ENCODE measurements at places on chromosomes 1 and 21.

DNA sequence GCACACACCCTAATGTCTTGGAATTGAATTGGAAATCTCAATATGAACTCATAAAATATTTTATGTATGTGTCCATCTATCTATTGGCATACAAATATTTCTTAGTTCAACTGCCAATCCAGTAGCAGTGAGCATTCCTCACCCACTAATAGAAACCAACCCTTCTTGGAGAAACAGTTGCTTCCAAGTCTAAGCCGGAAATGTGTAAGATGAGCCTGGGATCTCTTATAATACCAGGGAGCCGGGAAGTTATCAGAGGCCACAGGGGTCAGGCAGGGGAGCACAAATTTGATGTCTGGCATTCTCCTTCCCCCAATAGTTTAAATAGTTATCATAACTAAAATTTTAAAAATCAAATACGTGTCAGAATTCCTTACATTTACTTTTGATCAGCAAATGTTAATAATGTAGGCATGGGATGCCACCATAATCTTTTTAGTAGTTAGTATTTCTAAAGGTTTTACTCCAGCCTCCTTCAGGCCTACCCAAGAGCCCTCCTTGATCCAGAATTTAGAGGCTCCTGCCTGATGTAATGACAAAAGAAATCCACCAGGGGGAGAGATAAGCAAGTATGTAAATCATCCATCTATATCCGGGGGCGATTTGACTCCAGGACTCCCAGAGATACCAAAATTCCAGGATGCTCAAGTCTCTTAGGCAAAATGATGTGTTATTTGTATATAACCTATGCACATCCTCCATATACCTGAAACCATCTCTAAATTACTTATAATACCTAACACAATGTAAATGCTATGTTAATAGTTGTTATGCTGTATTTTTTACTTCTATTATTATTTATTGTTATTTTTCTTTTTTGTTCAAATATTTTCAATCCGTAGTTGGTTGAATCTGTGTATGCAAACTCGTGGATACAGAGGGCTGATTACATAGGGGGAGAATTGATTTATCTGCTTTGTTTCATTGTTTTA lies 218.7 kb upstream of the COA6 start:
- no peak for DNase-seq

DNA sequence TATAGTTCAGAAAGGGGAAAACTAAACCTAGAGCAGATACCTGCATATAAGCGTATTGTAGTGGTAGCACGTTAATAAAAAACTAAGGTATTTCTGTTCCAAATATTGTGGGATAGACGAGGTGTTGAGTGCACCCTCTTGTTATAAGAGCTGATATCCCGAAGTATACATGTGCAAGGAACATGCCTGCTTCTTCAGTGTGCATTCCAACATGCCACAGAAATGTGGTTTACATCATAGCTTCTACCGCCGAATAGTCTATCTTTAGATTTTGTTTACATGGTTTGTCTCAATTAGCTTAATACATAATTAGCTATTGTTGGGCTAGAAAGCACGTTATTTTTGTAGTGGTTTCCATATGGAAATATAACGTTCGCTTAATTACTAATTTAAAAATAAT lies 2.2 kb downstream of the CHRM3 start:
- DNase-seq: no peak

DNA sequence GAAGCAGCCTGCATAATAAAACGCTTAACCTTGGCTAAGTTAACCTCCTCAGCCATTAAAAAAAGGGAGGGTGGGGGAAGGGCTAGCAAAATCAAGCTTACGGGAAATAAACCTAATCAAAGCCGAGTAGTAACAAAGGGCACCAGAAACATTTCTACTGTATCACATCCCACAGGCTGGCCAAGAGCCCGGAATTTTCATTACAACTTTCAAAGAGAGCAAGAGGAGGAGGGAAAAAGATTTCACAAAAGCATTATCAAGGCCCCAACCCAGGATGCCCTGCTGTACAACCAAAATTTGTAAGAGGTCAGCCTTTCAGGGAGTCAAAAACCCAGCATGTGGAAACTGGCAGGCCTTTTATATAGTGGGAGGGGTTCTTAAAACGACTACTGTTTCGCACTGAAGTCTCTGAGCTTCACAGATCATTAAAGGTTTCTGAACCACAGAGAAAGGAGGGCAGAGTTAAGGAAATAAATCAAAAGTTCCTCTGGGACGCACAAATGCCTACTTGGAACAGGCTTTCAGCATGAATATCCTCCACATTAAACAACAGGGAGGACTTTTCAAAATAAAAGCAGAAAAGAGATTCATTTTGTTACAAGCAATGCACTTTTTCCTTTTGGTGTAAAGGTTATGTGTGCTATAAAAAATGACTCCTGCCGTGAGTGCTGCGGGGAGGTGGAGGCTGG lies 90.4 kb downstream of the SLC45A1 start:
- DNase-seq: no peak

DNA sequence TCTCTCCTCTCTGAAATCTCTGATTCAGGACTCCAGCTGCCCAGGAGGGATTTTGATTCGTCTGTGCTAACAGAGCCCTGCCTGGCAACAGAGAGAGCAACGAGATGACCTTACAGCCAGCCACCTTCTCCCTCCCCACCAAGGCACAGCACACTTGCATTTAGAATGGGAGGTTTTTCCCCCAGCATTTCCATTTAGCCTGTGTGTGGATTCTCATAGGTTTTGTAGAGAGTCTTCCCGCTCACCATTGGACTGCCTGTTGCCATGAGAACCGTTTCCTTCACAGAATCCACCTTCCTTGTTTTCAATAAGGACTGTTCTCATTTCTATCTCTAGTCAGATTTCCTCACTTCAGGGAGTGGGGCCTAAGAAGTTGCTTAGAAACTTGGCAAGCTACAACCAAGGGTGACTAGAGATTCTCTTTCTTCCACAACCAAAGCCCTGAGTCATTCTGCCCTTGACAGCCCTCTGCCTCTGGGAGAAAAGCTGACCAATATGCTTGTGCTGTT lies 5.8 kb upstream of the IKBKE start:
- no peak for DNase-seq

- DNase-seq: no peak
Measured at GRCh38 chr21:31078796-31079195, 40.5 kb upstream of the KRTAP19-8 start.

DNA sequence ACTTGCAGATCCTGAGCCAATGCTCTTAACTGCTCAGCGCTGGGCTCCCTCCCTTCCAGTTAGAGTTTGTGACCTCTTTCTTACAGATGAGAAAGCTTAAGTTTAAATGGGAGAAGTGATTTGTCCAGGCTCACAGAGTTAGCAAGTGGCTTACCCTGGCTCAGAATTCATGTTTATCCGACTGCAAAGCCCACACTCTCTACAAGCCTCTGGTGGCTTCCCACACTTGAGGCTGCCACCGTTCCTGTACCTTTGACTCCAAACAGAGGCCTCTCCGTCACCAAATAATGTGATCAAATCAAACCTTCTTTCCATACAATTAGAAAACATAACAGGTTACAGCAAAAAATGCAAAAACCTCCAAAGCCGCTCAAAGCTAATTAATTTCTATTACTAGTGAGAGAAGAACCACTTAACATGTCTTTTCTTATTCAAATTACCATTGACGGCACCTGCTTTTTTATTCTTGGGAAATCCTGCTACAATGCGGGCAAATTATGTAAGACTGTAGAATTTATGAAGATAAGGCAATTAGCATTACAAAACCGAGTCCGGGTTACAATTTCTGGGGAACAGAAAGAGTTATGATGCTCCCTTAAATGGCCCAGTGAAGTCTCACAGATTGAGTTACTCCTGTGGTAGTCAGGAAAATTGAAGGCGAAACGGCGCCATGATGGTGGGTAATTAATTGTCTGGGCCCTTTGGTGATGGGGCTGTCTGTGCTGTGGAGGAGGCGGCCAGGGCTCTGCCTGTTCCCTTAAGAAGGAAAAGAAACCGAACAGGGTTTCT lies 324.3 kb upstream of the POU3F1 start:
- DNase-seq: no peak

GRCh38 chr1:87598429-87598828 lies 269.7 kb downstream of the LMO4 start:
- no peak for DNase-seq

GRCh38 chr21:33491373-33492102 lies at the start of gene DNAJC28:
TSS of gene DNAJC28 (minus strand) at chr21:33491716. CDS start at chr21:33489393, 2,323 bp downstream.
- peak; percentile 90 for DNase-seq

DNA sequence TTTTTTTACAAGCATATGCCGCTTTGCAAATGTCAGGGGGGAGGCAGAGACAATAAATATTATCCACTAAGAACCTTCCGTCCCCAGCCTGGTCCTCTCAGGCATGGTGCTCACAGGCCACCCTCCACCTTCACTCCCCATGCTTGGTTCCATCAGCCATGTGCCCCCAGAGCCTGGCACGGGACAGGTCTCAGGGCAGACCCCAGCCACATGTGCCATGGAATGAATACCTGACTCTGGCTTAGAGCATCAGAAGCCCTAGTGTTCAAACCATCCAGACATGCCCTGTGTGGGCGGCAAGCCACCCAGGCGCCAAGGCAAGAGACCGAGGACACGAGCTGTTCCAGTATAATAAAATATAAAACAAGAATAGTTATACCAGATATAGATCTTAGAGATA lies 5.4 kb downstream of the LSS start:
- DNase-seq: no peak

- no peak for DNase-seq
Measured at GRCh38 chr1:9235096-9235459, 504 bp downstream of the H6PD start.

- DNase-seq: no peak
Measured at GRCh38 chr1:198179556-198179981, 22.8 kb downstream of the NEK7 start.

DNA sequence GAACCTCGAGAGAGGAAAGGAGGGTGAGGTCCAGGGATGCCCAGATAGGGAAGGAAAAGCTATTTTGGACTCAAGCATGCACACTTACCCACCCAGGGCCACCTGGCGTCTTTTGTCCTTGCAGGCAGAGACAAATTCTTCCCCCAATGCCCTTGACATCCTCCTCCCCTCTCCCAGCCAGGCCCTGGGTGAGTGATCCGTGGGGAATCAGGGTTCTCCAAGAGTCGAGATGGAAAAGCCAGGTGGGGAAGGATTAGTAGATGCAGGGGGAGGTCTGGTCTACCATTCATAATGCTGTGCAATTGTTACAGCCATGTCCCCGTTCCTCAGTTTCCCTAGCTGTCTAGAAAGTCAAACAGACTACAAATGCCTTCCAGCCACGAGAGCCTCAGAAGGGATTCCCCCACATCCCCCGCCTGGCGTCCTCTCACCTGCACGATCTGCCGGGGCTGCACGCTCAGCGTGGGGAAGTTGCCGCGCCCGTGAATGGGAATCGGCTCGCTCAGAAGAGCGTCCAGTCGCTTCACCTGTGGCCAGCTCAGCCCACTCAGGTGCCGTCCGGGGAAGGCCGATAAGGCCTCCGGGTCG lies 580 bp downstream of the TENT5B start:
- no peak for DNase-seq

DNA sequence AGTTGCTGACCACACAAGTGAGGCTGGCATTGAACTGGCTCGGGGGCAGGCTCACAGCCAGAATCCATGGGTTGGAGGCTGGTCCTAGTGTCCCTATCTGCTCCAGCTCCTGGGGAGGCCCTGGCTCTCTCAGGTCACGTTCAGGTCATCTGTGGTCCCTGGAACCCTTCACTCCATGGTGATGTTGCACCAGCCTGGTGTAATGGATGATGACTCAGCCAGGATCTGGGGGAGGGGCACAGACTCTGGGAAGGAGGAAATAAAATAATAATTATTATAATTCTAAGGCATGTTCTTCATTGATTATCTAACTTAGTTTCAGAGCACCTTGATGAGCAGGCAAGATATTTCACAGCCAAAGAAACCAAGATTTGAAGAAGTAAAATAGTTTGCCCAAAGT lies 26.6 kb upstream of the FCRL4 start:
- DNase-seq: no peak

DNA sequence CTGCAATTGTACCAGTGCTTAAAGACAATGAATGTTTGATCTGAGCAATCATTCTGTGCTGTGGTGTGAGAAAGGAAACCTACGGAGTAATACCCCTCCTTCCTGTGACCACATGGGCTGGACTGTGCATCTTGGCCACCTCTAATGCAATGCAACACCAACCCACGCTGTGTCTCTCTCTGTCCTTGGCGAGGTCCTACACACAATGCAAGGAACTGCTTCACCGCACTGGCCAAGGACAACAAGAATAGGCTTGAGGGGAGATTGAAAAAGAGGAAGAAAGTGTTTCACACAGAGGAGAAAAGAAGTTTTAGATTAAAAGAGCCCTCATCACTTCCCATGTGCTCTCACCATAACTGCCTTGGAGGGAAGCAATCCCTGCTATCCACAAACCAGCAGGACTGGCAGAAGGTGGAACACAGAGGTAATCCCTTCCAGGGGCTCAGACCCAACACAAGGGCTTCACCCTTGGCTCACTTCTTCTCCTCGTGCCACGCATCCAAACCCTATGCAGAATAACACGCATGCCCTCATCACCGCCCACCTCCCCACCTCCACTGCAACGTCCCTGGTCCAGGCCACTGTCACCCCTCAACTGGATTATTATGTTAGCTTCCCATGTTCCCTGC lies 112.5 kb upstream of the ERG start:
- DNase-seq: no peak

DNA sequence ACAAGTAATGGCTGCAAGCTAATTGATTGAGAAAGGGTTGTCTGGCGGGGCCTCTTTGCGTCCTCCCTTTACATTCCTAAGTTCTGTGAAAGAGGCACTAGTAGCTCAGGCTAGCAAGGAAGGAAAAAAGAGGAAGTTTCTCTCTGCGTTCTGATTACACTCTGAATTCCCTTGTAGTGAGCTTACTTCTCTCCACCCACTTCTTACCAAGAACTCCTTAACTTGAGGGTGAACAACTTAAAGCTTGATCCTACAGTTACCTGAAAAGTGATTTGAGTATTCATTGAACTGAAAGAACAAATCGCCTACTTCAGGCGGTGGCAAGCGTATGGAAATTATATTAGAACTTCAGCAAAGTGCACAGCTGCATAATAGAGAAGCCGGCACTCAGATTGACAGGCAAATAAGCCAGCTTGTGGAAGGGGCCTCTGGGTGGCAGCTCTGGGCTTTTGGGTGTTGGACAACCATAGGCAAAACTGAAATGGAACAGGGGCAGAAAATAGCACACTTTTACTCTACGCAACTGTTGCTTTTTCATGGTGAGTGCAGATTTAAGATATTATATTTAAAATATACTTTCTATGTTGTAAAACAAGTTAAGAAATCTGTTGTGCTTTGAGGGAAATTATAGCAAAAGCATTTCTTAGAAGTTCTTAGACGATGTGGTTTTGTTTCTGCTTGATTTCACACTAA lies 464.5 kb downstream of the USP25 start:
- DNase-seq: no peak

GRCh38 chr1:214550013-214550856 lies 1.2 kb downstream of the PTPN14 start:
- DNase-seq: no peak

- DNase-seq: no peak
Measured at GRCh38 chr1:64878931-64879611, 87.3 kb downstream of the JAK1 start.

DNA sequence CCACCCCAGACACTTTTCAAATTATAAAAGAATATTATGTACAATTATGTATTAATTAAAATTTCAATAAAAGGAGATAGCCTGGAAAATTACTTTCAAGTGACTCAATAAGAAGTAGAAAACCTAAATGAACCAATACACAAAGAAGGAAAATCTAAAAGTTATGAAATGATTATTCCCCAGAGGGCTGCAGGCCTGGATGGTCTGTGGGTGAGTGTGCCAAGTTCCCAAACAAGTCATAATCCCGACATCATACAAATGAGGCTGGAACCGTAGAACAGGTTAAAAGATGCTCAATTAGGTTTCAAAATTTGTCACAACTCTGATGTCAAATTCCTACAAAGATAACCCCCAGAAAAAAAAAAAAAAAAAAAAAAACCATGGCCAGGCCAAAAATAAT lies 12.7 kb downstream of the SPATC1L start:
- DNase-seq: no peak
